Hematopoietic multipotent progenitor cell treated with erythropoietin and hydrocortisone succinate and interleukin-3 and kit ligand, for 15 days (in vitro differentiated cells): ENCODE measurements at places on chromosomes 4 and X.

- DNase-seq, result no peak
These were observed 14.8 kb downstream of the AMTN start for GRCh38 chr4:70533211-70533610.

GRCh38 chr4:77593101-77593500 is 12.5 kb upstream of the CXCL13 start:
- DNase-seq, result no peak

GRCh38 chrX:118025226-118025625 is 91.4 kb downstream of the KLHL13 start:
- DNase-seq, result no peak

GRCh38 chrX:129629837-129630236 is 24.9 kb downstream of the APLN start:
- DNase-seq, result no peak

- DNase-seq, result peak; percentile 83
These were observed 88.6 kb downstream of the TSPAN7 start for GRCh38 chrX:38649674-38650647.

GRCh38 chrX:85996555-85996954 is 50.8 kb downstream of the CHM start:
- DNase-seq, result no peak

- peak; percentile 67 for DNase-seq
These were observed 46.4 kb downstream of the PAGE2 start for GRCh38 chrX:55135171-55135570.

GRCh38 chrX:12910423-12911121 is 4.2 kb downstream of the TLR8 start:
- no peak for DNase-seq

- no peak for DNase-seq
These were observed 84.8 kb downstream of the CLDN34 start for GRCh38 chrX:10051866-10052480.

GRCh38 chrX:115378471-115378870 is 89.0 kb downstream of the LUZP4 start:
- no peak for DNase-seq

- peak; percentile 20 for DNase-seq
These were observed 33.9 kb downstream of the STX18 start for GRCh38 chr4:4507923-4508322.
